Tibial nerve (tissue), 4 donors: ENCODE measurements at places on chromosomes 13 and 19.

DNA sequence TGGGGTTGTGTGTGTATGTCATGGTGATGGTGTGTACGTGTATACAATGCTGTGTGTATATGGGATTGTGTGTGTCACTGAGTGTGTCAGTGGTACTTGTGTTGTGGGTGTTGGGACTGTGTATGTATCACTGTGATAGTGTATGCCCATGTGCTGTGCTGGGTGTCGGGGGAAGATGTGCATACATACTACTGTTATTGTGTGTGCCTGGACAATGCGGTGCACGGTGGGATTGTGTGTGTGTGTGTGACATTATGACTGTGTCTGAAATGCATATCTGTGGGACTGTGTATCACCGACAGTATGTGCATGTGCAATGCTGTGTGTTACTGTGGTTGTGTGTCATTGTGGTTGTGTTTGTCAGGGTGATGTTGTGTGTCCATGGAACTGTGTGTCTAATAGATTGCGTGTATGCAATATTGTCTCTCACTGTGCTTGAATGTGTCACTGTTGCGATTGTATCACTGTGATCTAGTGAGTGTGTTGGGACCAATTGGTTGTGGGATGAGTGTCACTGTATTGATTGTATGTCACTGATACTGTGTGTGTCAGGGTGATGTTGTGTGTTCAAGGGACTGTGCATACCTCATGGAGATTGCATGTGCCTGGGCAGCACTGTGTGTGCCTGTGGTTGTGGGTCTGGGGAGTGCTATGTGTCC, 11.0 kb upstream of the BBC3 start:
- H3K36me3 ChIP-seq: no peaks in the 10 kb centered on the region
- H3K27ac ChIP-seq: no peak overlapping the region
- no peaks in the 10 kb centered on the region for H3K4me1 ChIP-seq
- H3K4me3 ChIP-seq: no peak overlapping the region

GRCh38 chr13:83878691-83879430, 3.4 kb downstream of the SLITRK1 start:
- no peaks in the 10 kb centered on the region for H3K36me3 ChIP-seq
- H3K4me1 ChIP-seq: peaks cover 42% of the 10 kb centered on the region
- H3K27ac ChIP-seq: peak overlapping the region; percentile 31
- H3K27me3 ChIP-seq: peaks cover 37% of the 10 kb centered on the region
- no peak for DNase-seq
- peak overlapping the region; percentile 52 for H3K4me3 ChIP-seq

- no peak for DNase-seq
- H3K36me3 ChIP-seq: no peaks in the 10 kb centered on the region
- H3K27me3 ChIP-seq: peaks cover 25% of the 10 kb centered on the region
- H3K4me1 ChIP-seq: no peaks in the 10 kb centered on the region
- no peak overlapping the region for H3K4me3 ChIP-seq
- no peak overlapping the region for H3K27ac ChIP-seq
These were observed 188.6 kb downstream of the TEX29 start for GRCh38 chr13:111508902-111509509.

GRCh38 chr13:82597747-82598146, 1284.5 kb downstream of the SLITRK1 start:
- no peak for DNase-seq
- H3K27ac ChIP-seq: no peak overlapping the region
- no peaks in the 10 kb centered on the region for H3K4me1 ChIP-seq
- no peak overlapping the region for H3K4me3 ChIP-seq

GRCh38 chr19:48806518-48806817, 4.4 kb downstream of the BCAT2 start:
- H3K4me1 ChIP-seq: no peaks in the 10 kb centered on the region
- DNase-seq: no peak
- no peaks in the 10 kb centered on the region for H3K27me3 ChIP-seq
- H3K4me3 ChIP-seq: no peak overlapping the region
- no peaks in the 10 kb centered on the region for H3K36me3 ChIP-seq
- H3K27ac ChIP-seq: peak overlapping the region; percentile 48

DNA sequence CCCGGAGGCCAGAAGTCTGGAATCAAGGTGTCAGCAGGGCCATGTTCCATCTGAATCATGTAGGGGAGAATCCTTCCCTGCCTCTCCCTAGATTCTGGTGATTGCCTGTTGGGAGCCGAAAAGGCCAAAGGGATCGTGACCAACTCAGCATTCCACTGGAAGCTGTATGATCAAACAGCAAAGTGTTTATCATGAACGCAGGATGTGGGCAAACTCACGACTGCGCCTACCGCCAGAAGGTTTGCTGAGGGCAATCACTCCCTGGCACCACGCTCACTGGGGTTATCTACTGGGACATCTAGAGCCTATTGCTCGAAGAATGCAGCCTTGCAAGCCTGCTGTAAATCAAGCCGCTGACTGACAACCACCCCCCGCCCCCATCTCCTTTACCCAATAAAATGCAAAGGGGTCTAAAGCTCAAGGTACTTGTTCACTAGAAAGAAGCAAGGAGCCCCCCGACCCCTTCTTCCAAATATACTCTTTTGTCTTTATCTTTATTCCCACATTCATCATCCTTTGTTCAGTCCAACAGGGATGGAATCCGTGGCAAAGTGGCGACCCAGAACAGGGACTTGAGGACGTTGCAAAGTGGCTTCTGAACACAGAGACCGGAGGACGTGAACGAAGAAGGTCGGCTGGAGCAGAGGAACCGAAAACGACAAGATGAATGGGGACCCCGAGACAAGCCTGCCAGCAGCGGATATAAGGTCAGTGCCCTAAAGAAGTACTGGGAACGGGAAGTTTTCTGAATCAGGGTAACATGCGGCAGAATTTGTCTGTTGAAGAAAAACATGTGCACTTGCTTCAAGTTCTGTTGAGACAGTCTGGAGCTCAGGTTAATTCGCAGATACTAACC, 16.8 kb downstream of the CLEC4M start:
- H3K4me3 ChIP-seq: no peak overlapping the region
- DNase-seq: no peak
- H3K27me3 ChIP-seq: no peaks in the 10 kb centered on the region
- no peaks in the 10 kb centered on the region for H3K4me1 ChIP-seq
- H3K27ac ChIP-seq: no peak overlapping the region

DNA sequence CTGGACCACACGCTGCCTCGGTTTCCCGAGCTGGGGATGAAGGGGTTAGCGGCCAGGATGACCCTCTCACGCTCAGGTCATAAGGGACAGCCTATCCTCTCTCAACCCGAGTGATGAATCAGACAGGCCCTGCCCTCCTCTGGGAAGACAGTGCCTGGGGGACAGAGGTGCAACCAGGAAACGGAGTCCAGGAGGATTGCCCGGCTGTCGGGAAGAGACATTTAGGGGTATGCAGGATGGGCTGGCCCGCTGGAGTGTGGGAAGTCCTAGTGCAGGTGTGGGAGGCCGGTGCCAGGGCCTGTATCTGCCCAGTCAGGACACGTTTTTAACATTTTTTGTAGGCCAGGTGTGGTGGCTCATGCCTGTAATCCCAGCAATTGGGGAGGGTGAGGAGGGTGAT, 8.3 kb downstream of the LSM7 start:
- no peaks in the 10 kb centered on the region for H3K4me1 ChIP-seq
- no peak overlapping the region for H3K4me3 ChIP-seq
- DNase-seq: no peak
- H3K27me3 ChIP-seq: peaks cover 6% of the 10 kb centered on the region
- H3K36me3 ChIP-seq: no peaks in the 10 kb centered on the region

DNA sequence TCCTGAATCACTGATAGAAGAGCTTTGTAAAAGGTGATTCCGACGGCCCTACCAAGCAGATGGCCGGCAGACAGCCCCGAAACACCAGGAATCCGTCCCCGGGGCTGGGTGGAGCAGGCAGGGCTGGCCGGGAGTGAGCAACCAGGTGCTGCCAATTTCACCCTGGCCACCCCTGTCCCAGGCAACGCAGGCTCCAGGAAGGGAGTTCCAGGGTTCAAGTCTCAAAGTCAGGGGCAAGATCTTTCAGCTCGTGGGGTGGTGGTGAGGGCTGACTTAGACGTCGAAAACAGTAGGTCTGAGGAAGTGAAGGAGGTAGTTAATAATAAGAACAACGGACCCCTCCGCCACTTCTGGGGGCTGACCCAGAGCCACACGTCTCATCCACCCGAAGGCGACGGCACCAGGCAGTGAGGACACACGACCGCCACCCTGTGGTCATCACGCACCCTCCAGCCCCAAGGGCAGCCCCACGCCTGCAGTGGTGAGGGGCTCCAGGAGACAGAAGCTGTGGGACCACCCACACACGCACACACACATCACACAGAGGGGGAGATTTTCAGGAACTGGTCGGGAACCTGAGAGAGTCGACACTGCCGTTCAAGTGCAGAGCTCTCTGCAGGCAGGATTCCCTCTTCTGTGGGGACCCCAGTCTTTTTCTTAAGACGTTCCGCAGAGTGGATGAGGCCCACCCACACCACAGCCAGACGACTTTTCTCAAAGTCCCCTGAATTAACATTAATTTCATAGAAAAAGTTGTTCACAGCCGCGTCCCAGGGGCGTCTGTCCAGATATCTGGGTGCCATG, 67.2 kb downstream of the SPACA7 start:
- H3K4me3 ChIP-seq: no peak overlapping the region
- no peaks in the 10 kb centered on the region for H3K4me1 ChIP-seq
- peaks cover 42% of the 10 kb centered on the region for H3K27me3 ChIP-seq
- no peak overlapping the region for H3K27ac ChIP-seq
- H3K36me3 ChIP-seq: no peaks in the 10 kb centered on the region
